Stimulated activated CD8-positive, alpha-beta memory T cell treated with anti-CD3 and anti-CD28 coated beads, Interleukin-4, amount 100 ng/mL, for 4 hours (primary cell): ENCODE measurements at places on chromosomes 4 and X.

DNA sequence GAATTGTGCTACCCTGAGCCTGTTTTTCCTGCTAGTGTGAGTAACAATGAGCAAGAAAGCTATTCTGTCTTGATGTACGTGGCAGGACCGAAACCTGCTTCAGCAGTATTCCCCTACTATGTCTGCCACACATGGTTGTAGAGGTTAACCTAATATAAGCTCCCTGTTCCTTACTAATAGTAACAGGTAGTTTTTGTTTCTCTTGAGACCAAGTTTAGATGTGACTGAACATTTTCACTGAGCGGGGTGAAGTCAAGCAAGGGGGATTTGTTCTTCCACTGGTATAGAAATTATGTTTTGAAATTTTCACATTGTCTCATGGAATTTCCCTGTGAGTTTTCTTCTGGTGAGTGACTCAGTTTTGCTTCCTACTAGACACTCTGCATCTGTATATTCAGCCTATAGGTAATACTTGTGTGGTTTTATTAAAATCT is 37.3 kb downstream of the RRAGB start:
- no peak for DNase-seq

GRCh38 chrX:153947009-153947769 is 2.7 kb upstream of the RENBP start:
- DNase-seq = peak; percentile 52

GRCh38 chrX:74295101-74295500 is 8.9 kb upstream of the ZCCHC13 start:
- DNase-seq = no peak

- DNase-seq = no peak
Observed at GRCh38 chrX:41391606-41392005, 55.5 kb upstream of the NYX start.

GRCh38 chr4:79050541-79050880 is 111.3 kb upstream of the PAQR3 start:
- no peak for DNase-seq

GRCh38 chrX:135931644-135932487 is 38.4 kb downstream of the SAGE1 start:
- no peak for DNase-seq
